Inflammatory macrophage (primary cell): ENCODE measurements at places on chromosomes 11 and 22.

GRCh38 chr22:21714786-21715185, 20.8 kb downstream of the YPEL1 start:
- DNase-seq, result no peak

DNA sequence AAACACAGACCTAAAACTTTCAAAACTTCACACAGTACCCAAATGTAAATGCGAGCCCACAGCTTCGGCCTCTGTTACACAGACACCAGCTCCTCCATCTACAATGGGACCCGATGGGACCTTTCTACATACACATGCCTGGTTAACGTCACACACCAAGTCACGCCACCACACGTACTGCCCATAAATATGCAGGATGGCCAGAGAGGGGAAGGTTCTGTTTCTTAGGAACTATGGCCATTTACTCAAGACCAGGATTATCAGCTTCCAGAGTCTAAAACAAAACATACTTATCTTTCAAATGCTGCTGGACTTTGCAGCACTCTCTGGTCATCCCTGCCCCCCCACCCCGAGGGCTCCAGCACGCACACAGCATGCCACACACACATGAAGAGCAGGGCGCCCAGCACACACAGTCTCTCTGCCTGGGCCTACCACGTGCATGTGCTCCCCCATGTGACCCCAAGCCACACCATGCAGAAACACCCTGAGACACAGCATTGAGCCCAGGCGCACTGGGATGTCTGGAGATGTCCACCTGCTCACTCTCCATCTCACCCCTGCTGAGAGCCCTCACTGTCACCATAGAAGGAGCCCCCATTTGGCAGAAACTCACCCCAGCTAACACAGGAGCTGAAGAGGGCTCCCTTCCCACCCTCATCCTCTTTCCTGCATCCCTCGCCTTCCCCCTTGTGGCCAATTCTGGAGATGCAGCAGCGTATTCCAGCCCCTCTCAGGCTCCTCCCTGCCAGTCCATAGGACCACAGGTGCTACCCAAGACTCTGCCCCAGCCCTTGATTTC, 61.8 kb downstream of the SLC22A12 start:
- peak; percentile 63 for DNase-seq

DNA sequence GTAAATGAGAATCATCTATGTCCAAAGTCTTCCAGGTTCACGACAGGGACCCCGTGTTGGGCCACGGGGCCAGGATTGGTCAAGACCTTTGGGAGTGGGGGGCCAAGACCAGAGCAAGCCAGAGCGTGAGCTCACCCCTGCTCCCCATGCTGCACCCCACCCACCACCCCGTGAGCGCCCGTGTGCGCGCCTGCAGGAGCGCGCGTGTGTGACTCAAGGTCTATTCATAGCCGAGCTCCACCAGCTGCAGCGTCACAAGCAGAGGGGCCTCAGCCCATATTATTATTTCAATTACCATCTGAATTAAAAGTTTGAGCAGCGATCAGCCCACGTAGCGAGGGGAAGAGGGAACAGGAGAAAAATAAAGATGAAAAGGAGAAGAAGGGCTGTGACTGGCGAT, 5.2 kb downstream of the KCNJ4 start:
- no peak for DNase-seq

GRCh38 chr22:41603873-41604332, 14.3 kb upstream of the PMM1 start:
- DNase-seq, result no peak

DNA sequence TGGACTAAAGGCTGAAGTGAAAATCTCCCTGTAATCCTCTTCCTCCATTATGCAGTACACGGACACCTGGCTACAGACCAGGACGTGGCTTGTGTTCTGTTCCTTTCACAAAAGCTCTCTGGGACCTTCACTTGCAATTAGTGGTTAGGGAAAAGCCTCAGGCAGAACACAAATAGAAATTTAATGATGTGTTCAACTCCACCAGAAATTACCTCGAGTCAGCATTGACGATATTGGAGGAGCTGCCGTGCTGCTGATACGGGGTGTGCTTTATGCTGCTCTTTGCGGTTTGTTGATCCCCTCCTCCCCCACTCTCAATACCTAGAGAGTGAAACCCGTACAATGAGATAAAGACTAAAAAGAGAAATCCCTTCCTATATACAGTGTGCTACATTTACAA, 48.9 kb downstream of the POLD3 start:
- DNase-seq, result no peak

DNA sequence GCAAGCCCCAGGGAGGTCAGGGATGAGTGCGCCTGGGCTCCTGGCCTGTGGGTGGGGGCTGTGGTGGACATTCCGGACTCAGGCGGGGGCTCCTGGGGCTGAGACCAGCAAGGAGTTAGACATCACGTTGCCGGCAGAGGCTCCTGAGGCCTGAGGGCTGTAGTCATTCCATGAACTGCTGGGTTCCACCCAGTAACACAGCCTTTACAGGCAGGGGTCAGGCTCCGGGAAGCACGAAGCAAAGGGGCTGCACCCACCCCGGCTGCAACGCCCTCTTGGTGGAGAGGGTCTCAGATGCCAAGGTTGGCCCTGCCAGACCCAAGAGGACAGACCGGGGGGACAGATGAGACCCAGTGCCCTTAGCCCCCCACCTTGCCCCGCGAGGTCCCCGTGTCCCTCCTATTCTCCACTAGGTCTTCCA, 9.0 kb downstream of the TNNT3 start:
- DNase-seq, result no peak

DNA sequence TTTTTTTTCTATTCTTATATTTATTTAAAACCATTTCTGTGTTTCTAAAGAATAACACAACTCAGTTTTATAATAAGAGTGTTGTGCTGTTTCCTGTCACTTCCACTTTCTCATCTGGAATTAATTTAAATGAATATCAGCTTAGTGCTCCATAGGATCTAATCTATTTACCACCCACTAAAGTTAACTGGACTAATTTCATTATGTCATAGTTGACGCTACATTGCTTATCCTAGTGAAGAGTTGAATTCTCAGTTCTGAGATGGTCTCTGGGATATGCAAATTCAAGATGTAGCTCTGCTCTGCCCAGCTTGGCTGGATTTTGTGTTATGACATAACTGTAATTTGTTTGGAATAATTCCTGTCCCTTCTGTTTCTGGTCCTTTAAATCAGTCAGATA, 380.1 kb downstream of the METTL15 start:
- no peak for DNase-seq

DNA sequence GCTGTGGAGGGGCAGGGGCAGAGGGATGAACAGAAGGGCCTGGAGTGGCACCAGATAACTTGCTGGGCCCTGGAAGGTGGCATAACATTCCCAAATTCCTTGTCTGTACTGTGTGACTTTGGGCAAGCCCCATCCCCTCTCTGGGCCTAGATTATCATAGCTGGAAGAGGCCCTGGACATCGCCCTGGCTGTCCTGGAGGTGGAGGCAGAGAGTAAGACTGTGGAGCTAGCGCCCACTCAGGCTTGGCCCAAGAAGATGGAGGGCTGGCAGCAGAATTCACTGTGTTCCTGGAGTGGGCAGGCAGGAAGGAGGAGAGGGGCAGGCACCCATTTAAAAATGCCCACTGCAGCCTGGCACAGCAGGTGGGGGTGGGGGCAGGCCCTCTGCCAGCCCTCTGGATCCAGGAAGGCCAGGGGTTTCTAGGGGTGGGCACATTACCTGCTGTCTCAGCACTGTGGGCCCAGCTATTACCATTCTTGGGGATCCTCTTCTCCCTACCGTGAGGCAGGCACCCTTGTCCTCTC, 22.6 kb downstream of the ARHGEF17 start:
- no peak for DNase-seq

- peak; percentile 12 for DNase-seq
These were observed 84.0 kb upstream of the PITPNB start for GRCh38 chr22:28002863-28003565.

DNA sequence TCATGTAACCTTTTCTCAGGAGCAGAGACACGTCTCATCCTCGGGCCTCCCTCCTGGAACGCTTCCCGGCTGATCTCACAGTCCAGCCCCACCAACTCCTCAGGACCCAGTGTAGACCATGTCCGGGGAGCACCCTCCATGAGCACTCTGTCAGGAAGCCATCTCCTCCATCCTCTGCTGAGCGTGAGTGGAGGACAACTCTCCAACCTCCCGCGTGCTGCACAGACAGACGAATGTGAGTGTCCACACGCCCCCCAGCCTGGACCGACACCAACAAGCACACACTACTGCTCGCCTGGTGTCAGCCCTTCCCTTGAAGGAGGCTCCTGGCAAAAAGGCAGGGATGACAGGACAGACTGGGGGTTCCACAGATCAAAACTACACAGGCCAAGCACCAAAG, 86.6 kb downstream of the SHANK2 start:
- DNase-seq, result no peak

DNA sequence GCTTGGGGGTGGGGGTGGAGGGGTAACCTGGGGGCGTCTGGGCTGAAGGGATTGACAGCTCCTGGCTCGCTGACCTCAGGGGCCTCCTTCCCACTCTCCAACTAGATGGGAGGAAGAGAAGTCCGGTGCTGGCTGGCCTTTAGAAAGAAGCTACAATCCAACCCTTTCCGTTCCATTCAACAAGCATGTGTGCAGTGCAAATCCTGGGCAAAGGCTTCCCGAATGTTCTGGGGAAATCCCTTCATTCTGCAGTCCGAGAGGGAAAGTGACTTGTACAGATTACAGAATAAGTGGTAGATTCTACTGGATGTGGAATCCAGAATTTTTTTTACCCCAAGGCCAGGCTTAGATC, 149.9 kb downstream of the FEZ1 start:
- DNase-seq, result no peak

DNA sequence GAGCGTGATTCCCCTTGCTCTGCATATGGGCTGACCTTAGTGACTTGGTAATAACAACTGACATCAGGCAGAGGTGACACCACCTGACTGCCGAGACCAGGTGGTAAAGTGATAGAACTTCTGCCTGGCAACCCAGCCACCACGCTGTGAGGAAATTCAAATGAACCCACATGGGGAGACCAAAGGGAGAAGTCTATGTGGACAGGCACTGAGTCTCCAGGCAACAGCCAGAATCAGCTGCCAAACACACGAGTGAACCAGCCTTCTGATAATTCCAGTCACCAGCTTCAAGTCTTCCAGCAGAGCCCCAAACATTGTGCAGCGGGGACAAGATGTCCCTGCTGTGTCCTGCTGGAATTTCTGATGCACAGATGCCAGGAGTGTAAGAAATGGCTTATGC, 29.7 kb downstream of the SPATA19 start:
- DNase-seq, result no peak

GRCh38 chr22:31544481-31545480, 48.4 kb downstream of the SFI1 start:
- no peak for DNase-seq

DNA sequence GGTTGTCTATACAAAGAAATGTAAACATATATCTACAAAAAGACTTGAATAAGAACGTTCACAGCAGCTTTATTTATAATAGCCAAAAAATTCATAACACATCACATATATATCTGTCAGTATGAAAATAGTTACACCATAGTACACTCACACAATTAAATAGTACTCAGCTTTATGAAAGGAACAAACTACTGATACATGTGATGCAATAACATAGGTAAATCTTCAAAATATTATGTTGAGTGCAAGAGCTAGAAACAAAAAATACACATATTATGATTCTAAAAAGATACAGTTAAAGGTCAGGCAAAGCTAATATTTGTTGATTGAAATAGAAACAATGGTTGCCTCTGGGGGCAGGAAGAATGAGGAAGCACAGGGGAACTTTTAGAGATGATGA, 6.6 kb downstream of the MRGPRX2 start:
- DNase-seq, result no peak

GRCh38 chr11:118057251-118058145, 19.4 kb upstream of the TMPRSS4 start:
- DNase-seq, result no peak
